ENCODE measurements at places on chromosomes 7 and 10.

- DNase-seq, result no peak
These were observed 352.7 kb downstream of the DNAJB6 start for GRCh38 chr7:157689269-157690057.

- DNase-seq, result no peak
These were observed 494.0 kb downstream of the MAGI2 start for GRCh38 chr7:78959477-78959876.

DNA sequence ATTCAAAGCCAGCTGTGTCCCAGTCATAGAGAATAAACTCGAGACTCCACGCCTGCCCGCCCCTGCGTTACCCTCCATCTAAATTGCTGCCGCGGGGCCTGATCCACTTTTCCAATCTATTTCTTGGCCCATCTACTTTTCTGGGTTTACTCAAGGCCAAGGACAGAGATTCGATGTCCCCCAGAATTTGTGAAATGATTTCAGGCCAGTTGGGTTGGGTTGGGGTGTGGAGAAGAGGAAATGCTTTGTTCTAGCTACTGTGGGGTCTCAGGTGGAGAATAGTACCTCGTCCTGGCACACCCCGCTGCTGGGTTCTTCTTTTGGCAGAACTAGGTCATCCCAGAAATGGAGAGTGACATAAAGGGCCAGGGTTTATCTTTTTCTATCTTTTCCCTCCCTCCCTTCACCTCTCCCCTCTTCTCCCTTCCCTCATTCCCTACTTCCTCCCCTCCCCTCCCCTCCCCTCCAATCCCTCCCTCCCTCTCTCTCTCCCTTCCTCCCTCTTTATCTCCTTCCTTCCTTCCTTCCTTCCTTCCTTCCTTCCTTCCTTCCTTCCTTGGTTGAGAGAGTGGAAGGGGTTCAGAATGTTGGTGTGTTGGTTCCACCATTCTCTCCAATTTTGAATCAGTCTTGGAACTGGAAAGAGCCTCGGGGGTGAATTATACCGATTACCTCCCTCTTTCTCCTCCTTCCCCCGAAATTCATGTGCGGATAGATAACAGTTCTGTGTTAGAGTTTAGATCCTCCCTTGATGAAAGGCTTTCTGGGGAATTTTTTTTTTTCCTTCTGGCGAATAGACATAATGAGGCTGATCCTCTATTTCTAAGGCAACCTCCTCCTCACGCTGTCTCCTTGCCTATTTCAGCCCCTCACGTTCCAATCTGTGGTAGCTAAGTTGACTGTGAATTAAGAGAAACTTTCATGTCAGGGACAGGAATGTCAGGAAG lies 1.2 kb upstream of the TMEM229A start:
- no peak for DNase-seq

GRCh38 chr10:57468894-57469432 lies 798.7 kb downstream of the IPMK start:
- no peak for DNase-seq

- DNase-seq, result no peak
These were observed 546.5 kb upstream of the SEMA3D start for GRCh38 chr7:85733169-85733915.

- no peak for DNase-seq
These were observed 342.1 kb downstream of the SEMA3D start for GRCh38 chr7:84844771-84845170.

GRCh38 chr10:13827076-13827797 lies 240.5 kb downstream of the PRPF18 start:
- DNase-seq, result no peak

- no peak for DNase-seq
These were observed 4.7 kb upstream of the LMBR1 start for GRCh38 chr7:156897673-156898072.

- no peak for DNase-seq
These were observed 210.2 kb upstream of the NPY start for GRCh38 chr7:24073651-24074420.

DNA sequence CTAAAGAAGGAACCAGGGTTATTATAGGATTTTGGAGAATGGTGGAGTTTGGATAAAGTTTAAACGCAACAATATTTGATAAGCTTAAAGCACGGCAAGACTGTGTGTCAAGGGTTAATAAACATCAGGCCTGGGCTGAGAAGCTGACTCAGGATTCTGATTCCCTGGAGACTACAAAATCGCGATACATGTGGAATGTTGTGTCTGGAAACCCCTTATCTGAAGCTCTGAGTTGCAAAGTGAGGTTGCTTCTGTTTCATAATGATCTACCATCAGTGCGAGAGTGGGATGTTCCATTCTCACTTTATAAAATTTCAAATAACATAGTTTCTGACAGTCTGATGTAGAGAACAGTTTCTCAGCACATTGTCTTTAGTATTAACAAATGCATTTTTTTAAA lies 7.8 kb downstream of the C1GALT1 start:
- DNase-seq, result no peak

DNA sequence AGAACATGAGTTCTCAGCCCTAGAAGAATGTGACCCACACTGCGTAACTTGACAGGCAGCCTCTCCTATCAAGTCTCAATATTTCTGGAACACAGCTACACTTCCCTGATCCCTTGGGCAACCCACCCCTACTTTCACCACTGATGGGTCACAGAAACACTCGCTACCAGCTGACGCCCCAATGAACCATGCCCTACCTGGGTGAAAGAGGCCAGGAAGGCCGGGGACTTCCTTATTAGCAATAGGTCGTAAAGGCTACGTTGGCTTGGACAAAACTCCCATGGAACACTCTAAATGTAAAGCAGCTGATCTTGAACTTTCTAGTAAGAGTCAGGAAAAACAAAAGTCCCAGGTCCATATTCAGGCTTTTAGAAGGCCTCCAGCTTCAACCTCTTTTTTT lies 202.3 kb upstream of the KCTD7 start:
- no peak for DNase-seq

DNA sequence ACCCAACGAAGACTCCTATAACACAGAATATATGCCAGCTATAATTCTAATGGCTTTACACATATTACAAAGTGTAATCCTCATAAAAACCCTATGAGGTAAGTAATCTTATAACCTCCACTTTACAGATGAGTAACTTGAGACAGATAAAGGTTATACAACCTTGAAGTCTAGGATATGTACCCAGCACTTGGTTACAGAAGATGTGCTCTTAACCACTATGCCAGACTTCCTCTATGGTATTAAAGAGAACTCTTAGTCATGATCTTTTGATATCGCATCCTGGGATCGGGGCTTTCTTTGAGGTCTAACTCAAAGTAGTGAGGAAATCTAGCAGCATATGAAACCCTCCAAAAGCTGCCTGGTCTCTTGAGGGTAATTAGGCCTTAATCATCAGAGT lies 319.2 kb upstream of the LRRN3 start:
- DNase-seq, result no peak

DNA sequence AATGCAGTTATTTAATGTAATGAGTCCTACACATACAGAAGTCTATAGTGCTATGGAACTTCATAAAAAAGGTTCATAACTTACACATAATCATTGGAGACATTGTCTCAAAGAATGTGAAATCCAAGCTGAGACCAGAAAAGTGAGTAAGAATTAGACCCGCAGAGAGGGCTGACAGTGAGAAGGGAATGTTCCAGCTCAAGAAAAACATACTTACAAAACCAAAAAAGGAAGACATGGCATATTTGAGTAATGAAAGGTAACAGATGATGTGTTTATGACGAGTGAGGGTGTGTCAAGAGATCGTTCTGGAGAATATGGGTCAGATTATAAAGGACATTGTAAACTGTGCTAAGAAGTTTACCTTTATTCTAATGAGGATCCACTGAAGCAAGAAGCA lies 566.5 kb downstream of the ATRNL1 start:
- no peak for DNase-seq

- no peak for DNase-seq
These were observed 19.6 kb downstream of the GIMAP4 start for GRCh38 chr7:150586785-150587152.

GRCh38 chr10:70600512-70601395 lies 1.8 kb downstream of the PRF1 start:
- no peak for DNase-seq

DNA sequence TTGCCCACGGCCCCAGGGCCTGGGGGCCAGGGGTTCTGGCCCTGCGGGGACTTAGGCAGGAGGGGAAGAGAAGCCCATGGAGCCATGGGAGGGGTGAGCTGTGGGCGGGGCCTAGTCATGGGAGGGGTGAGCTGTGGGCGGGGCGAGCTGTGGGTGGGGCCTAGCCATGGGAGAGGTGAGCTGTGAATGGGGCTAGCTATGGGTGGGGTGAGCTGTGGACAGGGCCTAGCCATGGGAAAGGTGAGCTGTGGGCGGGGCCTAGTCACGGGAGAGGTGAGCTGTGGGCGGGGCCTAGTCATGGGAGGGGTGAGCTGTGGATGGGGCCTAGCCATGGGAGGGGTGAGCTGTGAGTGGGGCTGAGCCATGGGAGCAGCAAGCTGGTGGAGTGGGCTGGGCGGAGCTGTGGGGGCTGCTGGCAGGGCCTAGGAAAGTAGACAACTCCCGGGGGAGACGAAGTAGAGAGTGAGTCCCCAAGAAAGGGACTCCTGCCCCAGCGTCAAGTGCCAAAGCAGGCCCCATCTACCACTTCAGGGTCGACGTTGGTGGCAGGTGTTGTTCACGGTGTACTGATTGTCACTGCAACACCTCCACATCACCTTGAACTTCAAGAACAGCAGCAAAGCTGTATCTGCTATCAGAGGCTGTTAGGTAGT lies 19.2 kb upstream of the TTYH3 start:
- DNase-seq, result no peak

DNA sequence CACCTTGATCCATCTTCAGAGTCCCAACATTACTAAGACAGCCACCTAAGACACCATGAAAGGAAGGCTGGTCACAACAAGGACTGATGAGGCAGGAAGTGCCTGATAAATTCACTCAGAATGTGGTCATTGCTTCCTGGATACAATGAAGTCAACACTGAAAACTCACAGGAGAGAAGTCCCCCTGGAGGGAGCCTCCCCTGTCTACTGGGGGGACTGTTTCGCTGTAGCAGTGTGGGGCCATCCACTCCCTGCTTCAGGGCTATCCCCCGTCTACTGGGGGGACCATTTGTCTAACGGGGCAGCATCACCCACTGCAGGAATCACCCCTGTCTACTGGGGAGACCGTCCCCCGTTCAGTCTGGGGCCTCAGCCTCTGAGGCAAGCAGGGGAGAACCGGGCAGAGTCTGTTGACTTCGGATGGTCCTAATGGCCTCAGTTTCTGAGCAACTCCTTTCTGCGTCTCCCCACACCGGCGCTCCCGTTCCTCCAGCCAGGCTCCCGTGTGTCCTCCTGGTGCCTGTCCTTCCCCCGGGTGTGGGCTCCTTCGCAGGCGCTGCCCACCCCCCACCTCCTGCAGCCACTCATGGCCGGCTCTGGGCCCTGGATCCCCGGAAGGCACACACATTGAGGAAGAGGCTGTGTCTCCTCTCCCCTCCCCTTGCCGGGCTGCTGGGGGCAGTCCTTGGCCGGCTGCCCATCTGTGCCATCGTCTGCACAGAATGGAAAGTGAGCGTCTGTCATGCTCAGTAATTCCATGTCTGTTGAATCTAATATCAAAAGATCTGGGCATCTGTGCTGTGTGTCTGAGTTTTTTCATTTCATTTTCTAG lies 59.9 kb upstream of the DNAJB6 start:
- peak; percentile 31 for DNase-seq

DNA sequence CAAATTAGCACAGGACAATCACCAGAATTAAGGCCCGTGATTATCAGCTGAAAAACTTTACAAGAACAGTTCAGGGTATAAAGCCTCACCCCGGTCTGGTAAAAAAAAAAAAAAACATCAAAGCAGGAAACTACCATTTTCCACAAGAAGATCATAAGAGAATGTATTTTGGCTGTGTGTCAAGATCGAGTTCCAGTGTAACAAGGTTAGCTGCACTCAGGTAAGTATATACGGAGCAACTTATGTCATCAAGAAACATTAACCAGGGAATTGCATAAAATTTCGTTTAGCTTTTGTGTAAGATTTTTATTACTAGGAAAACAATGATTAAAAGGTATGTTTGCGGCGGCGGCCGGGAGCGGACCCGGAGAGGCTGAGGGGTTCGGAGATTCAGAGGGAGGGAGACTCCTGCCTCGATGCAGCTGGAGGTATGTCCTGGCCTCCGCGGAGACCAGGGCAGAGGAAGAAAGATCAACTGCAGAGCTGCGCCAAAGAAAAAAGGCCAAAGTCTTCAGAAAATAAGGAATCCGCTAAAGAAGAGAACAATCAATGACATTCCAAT lies 533.8 kb upstream of the CNTNAP2 start:
- no peak for DNase-seq

- no peak for DNase-seq
These were observed 51.9 kb downstream of the ZNF365 start for GRCh38 chr10:62426086-62426485.

DNA sequence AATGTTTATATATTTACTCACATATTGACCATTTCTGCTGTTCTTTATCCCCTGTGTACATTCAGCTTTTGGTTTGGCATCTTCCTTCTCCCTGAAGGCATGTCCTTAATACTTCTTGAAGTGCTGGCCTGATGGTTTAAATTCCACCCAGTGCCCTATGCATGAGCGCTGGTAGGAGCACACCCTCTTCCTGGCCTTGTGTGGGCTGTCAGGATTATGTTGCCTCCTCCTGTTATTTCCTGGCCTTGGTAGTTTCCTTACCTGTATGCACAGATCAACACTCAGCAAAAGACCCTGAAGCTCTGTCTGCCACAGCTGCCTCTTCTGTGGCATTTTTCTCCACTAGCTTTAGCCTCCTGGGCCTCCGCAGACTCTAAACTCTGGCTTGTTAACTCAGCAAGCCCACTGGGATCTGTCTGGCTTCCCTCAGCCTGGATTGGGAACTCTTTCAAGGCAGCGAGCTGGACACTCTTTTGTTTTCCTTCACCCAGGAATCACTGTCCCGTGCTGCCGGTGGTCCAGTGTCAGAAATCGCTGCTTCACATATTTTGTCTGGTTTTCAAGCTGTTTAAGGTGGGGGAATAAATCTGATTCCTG lies 595.2 kb downstream of the SDK1 start:
- DNase-seq, result no peak

DNA sequence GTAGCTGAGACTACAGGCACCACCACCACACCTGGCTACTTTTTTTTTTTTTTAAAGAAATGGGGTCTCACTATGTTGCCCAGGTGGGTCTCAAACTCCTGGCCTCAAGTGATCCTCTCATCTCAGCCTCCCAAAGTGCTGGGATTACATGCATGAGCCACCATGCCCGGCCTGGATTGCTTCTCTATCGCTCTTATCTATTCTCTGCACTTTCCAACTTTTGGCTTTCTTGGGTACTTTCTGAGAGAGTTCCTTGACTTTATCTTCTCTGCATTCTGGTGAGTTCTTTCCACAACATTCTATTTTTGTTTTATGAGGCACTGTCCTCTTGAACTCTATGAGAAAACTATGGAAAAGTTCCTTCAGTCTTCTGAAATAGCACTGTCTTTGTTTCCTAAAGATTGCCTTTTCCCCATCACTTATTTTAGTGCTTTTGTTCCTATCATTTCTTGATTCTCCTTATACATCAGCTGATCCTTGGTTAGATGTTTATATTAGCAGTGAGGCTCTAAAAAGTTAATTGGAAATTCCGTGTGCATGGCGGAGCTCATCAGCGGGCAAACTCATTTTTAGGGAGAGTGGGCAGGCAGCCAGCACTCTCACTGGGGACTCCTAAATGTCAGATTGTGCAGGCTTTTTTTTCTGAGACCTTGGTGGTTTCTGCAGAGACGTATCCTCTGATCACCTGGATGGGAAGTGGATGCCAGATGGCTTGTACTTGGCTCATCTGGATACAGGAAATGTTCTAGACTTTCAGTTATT lies 43.9 kb downstream of the HIP1 start:
- no peak for DNase-seq

GRCh38 chr7:52209614-52210013 lies 825.8 kb upstream of the POM121L12 start:
- DNase-seq, result no peak

GRCh38 chr10:68502846-68503245 lies 24.5 kb downstream of the SLC25A16 start:
- DNase-seq, result no peak

Measured in activated CD8-positive, alpha-beta T cell treated with anti-CD3 and anti-CD28 coated beads, Interleukin-2, amount 10 ng/mL, durations not matched to agents 7 days and 5 days (primary cell).